Suprapubic skin (tissue), 4 donors: ENCODE measurements at places on chromosomes 2 and 18. TPM values are rescaled to one million over a fixed set of nuclear protein-coding genes. Genes with fewer than 3 reads are reported as not detected.

- no peaks in the 10 kb centered on the region for H3K27me3 ChIP-seq
- no peak overlapping the region for H3K27ac ChIP-seq
- no peak for DNase-seq
Measured at GRCh38 chr2:223576873-223577272, 25.3 kb downstream of the SCG2 start.

DNA sequence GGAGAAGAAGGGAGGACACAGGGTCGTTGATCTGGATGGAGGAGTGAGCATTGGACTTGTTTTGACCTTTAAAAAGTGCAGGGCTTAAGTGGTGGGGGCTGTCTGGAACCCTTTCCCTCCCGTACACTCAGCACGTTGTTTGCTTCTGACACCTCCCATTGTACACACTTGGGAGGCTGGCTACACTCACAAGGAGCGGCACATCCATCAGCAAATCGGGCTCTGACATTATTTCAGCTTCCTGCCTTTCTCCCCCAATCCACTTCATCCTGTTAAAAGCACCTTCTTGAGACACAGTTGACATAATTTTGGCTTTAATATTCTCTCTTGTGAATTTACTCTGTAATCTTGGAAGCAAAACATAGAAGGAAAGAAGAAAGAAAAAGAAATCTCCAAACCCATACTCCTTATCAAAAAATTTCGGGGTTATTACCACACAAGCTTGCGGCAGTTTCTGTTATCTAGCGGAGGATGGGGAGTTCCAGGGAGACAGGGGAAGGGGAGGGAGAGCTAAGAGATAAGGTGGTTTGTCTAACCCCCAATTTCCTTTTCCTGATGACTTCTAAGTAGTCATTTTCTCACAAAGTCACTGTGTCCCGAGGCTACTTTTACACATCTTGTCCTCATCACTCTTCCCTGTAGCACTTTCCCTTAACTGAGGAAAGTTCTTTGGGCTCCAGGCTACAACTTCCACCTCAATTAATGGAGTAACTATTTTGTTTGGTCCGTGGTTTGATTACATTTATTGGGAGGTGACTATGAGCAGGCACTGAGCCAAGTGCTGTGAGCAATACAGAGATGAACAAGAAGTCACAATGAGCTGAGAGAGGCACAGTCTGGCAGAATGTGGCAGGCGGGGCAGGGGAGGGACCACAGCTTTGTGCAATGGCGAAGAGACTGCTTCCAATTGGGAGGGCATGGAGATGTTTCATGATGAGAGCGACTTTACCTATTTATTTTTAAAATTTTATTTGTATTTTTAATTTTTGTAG is 240.1 kb upstream of the MEX3C start:
- no peak for DNase-seq
- H3K4me3 ChIP-seq: no peak overlapping the region
- H3K27me3 ChIP-seq: peaks cover 3% of the 10 kb centered on the region
- no peak overlapping the region for H3K27ac ChIP-seq
- H3K4me1 ChIP-seq: no peaks in the 10 kb centered on the region

Gene LRATD1
- 65.2 TPM for total RNA-seq

Gene HOXD9
- 3.1 TPM for total RNA-seq

Gene UGT1A10
- total RNA-seq: not detected
